ENCODE measurements at places on chromosomes 2 and 18.

DNA sequence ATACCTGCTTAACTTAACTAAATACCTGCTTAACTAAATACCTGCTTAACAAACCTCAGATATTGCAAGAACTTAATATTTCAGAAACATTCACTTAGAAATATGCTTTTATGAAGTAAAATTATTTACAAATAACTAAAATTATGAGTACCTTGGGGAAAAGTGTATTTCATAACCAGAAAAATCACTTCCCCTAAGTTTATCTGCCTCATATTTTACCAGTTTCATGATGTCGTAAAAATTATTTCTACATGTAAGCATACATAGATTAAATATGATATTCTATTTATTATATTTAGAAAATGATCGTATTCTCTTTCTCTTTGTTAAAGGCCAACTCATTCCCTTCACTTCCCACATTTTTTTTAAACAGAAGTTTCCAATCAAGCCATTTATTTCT, 41.5 kb upstream of the DSC1 start:
- DNase-seq: no peak

DNA sequence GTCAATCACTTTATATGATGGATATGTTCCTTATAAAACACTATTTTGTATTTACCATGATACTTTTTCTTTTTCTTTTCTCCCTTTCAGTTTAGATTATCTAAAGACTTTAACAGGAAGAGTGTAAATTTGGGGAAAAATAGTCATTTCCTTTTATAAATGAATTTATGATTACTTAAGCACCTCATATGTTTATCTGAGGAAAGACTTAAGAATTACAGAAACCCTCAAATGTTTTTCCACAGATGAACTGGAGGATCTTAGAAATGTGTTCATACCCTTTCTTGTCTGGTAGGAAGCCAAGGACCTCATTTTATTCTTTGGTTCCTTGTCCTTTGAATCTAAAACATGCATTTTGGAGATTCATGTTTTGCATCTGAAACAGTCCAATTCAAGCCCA, 36.7 kb downstream of the MAPRE2 start:
- DNase-seq: peak; percentile 64

- DNase-seq: no peak
Measured at GRCh38 chr2:230812033-230812432, 52.7 kb upstream of the ITM2C start.

DNA sequence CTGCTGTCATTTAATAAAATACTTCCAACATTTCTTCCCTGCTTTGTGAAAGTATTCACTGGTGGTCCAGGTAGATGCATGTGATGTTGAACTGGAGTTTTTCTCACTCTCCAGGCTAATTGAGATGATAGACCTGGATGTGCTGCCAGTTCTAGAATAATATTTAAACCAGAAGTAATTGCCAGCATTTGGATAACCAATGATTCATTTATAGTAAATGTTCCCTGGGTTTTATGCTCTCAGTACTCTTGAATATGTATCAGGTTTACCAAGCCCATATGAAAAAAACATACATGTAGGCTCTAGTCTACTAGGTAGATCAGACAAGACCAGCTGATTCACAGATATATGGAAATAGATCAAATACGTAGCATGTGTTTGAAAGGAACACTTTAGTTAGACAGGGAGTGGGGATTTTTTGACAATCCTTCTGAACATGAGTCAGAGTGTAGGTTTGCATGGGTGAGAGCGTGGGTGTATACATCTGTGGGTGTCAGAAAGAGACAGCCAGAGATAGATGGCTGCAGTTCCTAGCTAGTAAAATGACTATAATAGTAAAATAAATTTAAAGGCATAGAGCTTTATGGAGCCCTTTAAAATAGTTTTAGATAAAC, 115.1 kb downstream of the NAB1 start:
- DNase-seq: peak; percentile 55

DNA sequence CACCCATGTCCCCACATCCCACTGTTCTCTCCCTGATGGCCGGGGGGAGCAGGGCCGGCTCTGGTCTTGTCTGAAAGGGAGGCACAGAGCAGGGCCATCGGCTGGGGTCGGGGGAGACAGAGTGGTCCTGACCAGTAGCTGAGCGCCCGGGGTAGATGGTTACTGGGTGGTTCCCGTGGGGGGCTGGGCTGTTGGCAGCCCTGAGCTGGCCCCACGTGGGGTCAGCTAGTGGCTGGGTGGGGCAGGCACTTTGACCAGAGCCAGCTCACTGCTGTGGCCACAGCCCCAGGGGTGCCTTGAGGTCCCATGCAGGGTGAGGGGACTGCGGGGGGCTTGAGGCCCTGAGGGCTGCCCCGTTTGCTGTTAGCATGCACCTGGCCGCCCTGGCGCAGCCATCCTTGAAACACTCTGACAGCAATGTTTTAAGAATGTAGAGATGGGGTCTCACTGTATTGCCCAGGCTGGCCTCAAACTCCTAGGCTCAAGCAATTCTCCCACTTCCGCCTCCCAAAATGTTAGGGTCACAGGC, 12.3 kb upstream of the NEU4 start:
- no peak for DNase-seq

DNA sequence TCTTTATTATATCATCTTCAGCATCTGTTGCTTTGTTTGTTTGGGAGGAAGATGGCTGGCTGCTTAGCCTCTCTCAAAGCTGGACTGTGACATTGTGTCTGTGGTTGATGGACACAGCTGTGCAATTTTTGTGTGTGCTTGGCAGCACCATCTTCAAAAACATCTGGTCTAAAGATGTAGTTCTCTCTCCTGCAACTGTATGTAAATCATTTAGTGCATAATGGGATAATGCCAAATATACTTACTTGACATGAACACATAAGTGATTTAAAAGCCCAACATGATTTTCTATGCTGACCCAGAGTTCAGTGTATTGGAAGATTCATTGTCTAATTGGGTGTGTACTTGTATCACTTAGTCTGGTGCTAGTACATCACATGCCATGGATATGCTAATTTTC, 112.2 kb downstream of the MAP4K4 start:
- DNase-seq: no peak

GRCh38 chr2:212726403-212726802, 187.8 kb upstream of the ERBB4 start:
- no peak for DNase-seq

GRCh38 chr18:11981543-11982366, 448 bp downstream of the IMPA2 start:
- DNase-seq: peak; percentile 31

- DNase-seq: no peak
Measured at GRCh38 chr2:102262216-102263129, 48.9 kb upstream of the IL1RL1 start.

DNA sequence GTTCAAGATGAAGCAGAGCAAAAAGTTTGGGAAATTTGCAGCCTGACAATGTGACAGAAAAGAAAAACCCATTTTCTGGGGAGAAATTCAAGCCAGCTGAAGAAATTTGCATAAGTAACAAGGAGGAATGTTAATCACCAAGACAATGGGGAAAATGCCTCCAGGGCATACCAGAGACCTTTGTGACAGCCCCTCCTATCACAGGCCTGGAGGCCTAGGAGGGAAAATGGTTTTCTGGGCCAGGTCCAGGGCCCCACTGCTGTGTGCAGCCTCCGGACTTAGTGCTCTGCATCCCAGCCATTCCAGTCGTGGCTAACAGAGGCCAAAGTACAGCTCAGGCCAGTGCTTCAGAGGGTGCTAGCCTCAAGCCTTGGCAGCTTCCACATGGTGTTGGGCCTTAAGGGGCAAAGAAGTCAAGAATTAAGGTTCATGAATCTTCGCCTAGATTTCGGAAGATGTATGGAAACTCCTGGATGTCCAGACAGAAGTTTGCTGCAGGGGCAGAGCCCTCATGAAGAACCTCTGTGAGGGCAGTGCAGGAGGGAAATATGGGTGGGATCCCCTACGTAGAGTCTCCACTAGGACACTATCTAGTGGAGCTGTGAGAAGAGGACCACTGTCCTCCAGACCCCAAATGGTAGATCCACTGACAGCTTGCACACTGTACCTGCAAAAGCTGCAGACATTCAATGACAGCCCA, 314.1 kb upstream of the TRIB2 start:
- no peak for DNase-seq

DNA sequence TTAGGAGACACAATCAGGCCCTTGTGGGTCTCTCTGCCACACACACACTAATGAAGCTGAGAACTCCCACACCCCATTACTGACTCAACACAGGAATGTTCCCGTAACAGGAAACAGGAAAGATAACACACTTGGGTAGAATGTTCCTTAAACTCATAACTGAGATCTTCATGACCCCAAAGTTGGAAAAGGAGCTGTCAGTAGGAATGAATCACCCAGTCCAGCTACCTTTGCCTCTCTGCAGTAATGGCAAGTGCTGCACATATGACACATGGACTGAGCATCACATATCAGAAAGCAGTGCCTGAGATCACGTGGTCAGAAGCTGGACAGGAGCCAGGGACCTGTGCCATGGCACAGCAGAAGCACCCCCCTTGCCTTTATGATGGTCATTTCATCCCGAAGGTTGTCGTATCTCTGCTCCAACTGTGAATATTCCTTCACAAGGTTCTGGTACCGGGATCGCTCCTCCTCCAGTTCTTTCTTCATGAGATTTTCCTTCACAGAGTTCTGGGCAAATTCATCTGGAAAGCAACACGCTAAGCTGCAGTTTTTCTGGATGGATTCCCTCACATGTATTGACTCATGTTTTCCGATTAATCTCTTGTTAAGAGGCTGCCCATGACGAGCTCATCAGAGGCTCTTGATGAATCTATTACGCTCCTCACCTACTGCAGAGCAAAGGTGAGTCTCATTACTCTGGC, 65.4 kb upstream of the ACAA2 start:
- DNase-seq: peak; percentile 77
